ENCODE measurements at places on chromosomes 2 and 18.

- no peak for DNase-seq
These were observed 36.4 kb downstream of the FOXI3 start for GRCh38 chr2:88416016-88416663.

GRCh38 chr2:158740127-158740526 is 55.0 kb upstream of the DAPL1 start:
- DNase-seq, result no peak

- DNase-seq, result peak; percentile 39
These were observed 149.9 kb downstream of the RBM43 start for GRCh38 chr2:151111599-151112278.

GRCh38 chr2:96506016-96506906 is 1.1 kb upstream of the NEURL3 start:
- DNase-seq, result no peak

- no peak for DNase-seq
These were observed 467.5 kb downstream of the XIRP2 start for GRCh38 chr2:167355821-167356220.

DNA sequence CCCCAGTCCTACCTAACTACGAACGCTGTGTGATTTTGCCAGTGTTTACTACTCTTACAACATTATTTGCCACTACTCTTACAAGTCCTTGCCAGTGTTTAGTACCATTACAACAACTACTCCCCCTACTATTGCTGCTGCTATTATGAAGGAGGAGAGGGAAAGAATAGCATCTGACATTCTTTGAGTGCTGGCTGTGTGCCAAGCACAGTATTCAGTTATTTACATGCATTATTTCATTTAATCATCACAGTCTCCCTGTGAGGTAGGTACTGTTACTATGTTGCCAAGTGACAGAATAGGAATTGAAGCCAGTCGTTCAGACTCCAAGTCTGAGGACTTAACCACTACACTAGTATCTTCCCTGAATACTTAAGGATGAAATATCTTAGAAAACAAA is 185.9 kb upstream of the FOSL2 start:
- no peak for DNase-seq

- DNase-seq, result no peak
These were observed 6.6 kb downstream of the ARHGAP25 start for GRCh38 chr2:68741238-68741637.

DNA sequence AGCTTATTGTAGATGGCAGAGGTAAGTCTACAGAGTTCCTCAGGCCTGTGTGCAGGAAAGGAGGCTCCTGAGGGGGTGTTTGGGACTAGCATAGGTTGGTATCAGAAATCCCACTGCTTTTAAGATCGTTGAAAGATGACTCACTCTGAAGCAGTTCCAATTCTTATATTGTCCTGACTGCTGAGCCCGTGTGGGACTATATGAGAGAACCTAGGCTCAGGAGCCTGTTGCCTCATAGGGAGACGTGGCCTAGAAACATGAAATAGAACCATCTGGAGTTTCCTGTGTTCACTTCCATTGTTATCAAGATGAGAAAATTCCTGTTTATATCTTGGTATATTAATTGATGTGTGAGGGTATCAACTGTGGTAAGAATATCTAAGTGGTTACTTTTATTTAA is 5.7 kb downstream of the CCT7 start:
- no peak for DNase-seq

- no peak for DNase-seq
These were observed 847.3 kb upstream of the ACVR2A start for GRCh38 chr2:146997488-146997887.
